Spinal cord (tissue), 10 donors: ENCODE measurements at places on chromosomes 13 and 19.

- no peak for DNase-seq
Observed at GRCh38 chr19:1657746-1658145, 5.3 kb upstream of the TCF3 start.

- no peak for DNase-seq
Observed at GRCh38 chr13:70107125-70107497, 515 bp upstream of the ATXN8OS start.

DNA sequence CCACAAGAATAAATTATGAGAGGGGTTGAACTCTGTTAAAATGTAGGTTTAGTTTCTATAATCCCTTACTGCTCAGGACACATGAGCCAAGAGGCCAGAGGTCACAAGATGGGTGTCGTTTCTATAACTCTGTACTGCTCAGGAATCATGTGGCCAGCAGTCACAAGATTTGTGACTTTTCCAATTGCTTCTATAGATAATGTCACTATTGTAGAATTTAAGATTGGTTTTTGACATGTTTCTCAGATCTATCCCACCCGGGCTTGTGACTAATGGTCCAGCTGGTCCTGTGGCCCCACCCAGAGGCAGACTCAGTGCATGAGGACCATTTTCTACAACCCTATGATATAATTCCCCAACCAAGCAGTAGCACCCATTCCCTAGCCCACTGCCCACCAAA lies 662.0 kb upstream of the KLF12 start:
- no peak for DNase-seq

DNA sequence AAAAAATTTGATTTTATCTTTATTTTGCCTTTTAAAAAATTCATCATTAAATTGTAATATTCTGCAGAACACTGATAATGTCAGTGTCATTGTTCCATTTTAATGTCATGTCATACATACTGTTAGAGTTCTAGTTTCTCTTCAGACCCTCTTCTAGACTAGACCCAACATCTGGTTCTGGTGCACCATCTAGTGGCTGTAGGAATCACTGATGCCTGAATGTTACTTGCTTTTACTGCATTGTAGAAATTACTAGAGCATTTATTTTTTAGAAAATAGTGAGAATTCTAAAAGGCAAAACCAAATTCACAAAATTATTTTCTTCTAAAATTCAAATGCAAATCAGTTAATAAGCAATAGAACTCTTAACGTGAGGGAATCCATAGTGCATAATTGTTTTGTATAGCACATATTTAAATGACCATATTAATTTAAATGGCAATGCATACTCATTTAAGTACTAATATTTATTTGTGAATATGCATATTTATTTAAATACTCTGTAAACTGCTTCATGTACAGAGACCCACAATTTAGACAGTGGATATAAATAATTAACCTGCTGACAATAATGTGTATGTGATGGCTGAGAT lies 425.7 kb downstream of the KLF12 start:
- peak; percentile 63 for DNase-seq

DNA sequence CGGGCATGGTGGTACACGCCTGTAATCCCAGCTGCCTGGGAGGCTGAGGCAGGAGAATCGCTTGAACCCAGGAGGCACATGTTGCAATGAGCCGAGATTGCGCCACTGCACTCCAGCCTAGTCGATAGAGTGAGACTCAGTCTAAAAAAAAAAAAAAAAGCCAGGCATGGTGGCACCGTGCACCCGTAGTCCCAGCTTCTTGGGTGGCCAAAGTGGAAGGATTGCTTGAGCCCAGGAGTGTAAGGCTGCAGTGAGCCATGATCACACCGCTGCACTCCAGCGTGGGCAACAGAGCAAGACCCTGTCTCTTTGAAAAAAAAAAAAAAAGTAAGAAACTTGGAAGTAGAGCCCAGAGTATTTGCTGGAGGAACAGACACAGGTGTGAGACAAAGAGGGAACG lies 27.7 kb downstream of the CCDC8 start:
- no peak for DNase-seq

GRCh38 chr19:41886761-41887710 lies 4.1 kb downstream of the ARHGEF1 start:
- DNase-seq = no peak

DNA sequence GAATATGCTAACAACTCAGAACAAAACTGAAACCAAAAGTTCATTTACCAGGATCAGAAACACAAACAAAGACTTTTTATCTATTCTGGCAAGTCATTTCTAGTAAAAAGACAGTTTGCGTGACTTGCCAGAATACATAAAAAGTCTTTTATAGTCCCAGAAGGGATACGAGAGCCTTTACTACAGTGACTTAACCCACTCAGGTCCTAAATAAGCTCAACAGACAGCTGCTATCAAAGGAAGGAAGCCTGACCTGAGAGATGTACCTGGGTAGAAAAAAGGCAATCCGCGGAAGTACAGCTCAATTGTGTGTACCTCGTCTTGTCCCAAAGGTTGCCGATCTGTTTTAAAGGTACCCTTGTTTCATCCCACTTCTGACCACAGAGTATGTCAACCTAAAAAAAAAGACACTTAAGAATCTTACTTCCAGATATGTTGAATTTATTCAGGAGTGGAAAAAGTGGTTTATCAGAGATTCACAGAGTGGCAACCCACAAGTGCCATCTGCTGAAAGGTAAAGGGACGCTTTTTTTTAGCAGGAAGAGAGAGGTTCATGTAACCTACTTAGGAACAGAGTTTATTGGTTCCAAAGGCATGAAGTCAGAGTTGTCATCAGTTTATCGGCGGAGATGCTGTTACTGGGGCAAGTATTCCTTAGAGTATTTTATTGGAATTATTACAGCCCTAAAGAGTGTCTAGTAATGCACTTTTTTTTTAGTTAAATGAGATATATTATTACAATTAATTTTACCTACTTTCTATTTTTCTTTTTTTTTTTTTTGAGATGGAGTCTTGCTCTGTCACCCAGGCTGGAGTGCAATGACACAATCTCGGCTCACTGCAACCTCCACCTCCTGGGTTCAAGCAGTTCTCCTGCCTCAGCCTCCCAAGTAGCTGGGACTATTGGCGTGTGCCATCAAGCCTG lies 69.7 kb upstream of the C1QTNF9B start:
- DNase-seq = no peak

DNA sequence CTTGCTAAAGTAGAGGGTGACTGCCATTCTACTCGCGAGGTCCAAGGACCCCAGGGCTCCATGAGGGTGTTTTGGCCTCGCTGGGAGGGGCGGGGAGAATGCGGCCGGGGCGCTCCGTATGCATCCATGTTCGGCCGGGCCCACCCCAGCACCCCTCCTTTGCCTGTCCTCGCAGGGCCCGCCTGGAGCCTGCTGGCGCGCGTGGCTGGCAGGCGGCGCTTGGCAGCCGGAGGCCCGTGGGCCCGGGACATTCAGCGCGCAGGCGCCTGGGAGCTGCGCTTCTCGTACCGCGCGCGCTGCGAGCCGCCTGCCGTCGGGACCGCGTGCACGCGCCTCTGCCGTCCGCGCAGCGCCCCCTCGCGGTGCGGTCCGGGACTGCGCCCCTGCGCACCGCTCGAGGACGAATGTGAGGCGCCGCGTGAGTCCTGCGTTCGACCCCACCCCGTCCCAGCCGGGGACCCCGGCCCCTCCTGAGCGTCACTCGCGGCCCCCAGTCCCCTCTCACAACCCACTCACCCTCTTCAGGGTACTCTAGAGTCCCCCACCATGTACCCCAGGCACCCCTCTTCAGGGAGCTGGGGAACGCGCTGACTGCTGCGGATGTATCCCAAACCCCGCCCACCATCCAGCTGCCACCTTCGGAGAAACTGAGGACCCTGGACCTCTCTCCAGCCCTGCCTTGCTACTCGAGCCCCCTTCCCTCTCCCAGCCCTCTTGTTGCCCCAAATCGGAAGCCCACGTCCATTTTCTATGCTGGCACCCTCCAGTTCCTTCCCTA lies 4.1 kb downstream of the DLL3 start:
- no peak for DNase-seq
